ENCODE measurements at places on chromosomes 5 and 9. TPM values are rescaled to one million over a fixed set of nuclear protein-coding genes. Genes with fewer than 3 reads are reported as not detected.

DNA sequence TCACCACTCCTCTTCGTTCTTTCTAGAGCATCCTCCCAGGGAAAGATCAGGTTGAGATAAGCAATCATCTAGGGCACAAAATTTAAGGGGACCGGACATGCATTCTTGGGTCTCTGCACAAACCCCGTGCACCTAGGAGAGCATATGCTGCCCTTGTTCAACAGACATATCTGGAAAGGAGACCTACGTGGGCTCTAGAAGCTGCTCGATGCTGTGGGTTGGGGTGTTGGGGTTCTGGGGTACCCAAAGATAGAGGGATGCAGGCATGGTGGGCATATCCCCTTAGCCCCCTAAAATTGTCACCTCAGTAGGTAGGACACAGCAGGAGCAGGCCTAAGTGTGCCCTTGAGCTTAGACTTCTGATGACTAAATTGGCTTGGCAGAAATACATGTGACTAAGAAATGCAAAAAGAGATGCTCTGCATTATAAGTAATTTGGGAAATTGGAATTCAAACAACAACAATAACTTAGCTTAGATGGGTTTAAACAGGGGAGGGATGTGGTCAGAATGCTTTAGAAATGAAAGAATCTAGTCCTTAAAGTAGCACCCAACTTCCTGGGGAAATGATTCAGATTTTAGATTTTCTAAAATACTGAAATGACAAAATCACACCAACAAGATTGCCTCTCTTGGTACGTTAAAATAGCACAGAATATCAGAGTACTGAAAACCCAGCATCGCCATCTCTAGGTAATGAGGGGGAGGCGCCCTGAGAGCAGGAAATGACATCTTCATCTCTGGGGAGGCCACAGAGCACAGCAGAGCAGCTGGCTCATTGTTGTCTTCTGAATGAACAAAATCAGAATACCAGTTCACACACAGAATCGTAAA lies 172.3 kb downstream of the GNA14 start:
- DNase-seq: no peak

- DNase-seq: no peak
These were observed 37.5 kb upstream of the SUSD3 start for GRCh38 chr9:93020771-93021670.

GRCh38 chr5:142807372-142807911 lies 37.3 kb downstream of the ARHGAP26 start:
- no peak for DNase-seq

DNA sequence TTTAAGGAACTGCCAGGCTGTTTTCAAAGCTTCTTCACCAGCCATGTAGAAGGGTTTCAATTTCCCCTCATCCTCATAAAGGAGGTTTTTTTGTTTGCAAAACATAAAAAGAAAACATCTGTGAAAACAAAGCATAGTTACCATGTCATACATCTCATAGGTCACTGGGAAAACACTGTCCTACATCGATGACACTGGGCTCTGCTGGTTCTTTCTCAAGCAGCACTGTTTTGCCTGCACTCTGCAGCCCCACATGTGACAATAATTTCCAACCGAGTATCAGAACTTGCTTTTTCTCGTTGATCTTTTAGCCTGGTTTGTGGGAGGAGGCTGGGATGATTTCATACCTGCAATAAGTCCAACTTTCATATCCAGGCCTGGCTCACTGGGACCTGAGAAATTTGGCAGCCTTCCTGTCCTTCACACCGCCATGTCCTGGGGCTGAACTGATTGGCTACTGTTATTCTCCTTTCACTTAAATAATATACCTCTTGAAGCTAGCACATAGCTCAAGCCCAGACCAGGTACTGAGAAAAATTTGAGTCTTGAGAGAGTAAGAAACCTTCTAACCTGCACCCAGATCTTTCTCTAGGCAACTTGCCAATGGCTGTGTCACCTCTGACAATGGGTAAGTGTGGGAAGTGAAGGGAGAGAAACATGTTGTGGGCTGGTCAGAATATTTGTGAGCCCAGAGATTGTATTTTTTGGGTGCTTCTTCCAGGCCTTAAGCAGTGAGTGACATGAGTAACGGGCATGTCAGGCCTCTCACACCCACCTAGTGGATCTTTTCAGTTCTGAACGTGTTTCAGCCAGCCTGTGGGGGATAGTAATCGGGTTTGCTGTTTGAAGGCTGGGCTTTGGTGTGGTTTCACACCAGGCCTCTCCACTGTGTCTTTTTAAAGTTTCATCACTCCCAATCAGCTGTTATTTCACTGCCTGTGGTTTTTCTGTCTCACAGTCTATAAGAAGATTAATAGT lies 502.8 kb downstream of the NTRK2 start:
- no peak for DNase-seq

- no peak for DNase-seq
These were observed 79.2 kb upstream of the SLCO4C1 start for GRCh38 chr5:102375272-102375671.

GRCh38 chr9:128786681-128787601 lies at the start of gene TBC1D13:
Gene TBC1D13, plus strand, starts transcription at chr9:128787253. Its CDS starts 101 bp downstream, at chr9:128787354.
- DNase-seq: peak; percentile 61

NTNG2 gene
- total RNA-seq: 2.0 TPM

Data from thoracic aorta (tissue), 2 donors.